Activated CD4-positive, alpha-beta T cell treated with anti-CD3 and anti-CD28 coated beads, Interleukin-2, amount 50 U/mL, for 1 hour (primary cell): ENCODE measurements at places on chromosomes 12 and 14.

- DNase-seq: no peak
Measured at GRCh38 chr14:69247676-69248440, 12.1 kb upstream of the GALNT16 start.

DNA sequence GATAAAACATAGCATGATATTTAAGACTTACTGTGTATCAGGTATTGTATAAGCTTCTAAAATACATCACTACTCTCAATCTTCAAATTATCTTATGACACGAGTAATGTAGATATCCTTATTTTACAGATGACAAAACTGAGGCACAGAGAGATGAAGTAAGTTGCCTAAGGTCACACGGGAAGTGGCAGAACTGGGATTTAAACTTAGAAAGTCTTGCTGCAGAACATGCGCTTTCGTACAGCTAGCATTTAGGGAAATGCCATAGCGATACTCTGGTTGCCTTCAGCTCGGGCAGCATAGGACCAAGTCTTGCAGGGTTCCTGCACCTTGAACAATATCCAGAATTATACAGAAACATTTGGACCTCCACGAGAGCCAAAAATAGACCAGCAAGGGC lies 162.4 kb downstream of the BRMS1L start:
- no peak for DNase-seq

- DNase-seq: no peak
Measured at GRCh38 chr12:26188641-26189040, 6.7 kb upstream of the SSPN start.

DNA sequence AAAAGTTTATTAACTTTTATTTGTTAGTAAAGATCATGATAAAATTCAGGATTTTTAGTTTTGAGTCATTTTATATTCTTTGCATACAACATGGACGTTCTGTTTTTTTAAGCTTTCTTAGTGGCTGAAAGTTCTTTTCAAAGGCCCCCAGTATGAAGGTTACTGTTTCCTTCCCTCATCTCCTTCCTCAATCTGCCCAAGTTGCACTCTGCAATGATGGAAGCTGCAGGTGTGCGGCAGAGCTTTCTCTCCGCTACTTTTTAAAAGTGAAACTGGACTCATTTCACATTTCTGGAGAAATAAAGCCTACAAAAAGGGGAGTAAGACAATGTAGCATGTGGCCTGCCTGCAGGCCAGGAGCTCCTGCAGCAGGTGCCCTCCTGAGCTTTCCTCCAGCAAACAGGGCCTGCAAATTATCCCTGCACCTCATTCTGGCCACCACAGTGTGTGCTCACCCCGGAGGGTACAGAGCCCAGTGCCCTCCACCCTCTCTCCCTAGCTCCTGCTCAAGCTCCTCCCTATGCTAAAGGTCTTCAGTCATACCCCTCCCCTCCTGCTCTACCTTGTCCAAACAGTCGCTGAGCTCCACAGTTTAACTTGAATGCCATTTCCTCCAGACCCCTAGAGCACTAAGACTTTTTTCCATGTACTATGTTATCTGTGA lies 78.9 kb downstream of the SETD3 start:
- no peak for DNase-seq

DNA sequence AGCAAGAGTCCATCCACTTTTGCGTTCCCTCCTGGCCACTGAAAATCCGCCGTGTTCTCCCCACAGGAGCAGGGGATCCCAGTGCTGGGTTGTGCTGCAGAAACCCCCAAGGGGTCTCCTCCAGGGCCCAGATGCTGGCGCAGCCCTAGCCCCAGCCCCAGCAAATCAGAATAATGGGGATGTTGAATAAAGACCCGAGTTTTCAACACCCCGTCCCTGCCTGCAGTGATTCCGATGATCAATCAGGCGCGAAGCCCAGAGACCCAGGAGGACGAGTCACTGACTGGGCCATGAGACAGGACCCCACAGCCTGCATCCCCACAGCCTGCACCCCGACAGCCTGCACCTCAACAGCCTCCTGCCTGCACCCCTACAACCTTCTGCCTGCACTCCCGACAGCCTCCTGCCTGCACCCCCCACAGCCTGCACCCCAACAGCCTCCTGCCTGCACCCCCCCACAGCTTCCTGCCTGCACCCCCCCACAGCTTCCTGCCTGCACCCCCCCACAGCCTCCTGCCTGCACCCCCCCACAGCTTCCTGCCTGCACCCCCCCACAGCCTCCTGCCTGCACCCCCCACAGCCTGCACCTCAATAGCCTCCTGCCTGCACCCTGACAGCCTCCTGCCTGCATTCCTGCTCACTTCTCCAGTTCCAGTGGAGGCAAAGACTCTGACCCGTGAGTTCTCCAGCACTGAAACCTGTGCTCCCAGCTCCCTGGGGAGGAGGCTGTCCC lies 37.2 kb downstream of the TNFAIP2 start:
- no peak for DNase-seq

GRCh38 chr14:72098210-72098609 lies 166.0 kb downstream of the RGS6 start:
- no peak for DNase-seq

DNA sequence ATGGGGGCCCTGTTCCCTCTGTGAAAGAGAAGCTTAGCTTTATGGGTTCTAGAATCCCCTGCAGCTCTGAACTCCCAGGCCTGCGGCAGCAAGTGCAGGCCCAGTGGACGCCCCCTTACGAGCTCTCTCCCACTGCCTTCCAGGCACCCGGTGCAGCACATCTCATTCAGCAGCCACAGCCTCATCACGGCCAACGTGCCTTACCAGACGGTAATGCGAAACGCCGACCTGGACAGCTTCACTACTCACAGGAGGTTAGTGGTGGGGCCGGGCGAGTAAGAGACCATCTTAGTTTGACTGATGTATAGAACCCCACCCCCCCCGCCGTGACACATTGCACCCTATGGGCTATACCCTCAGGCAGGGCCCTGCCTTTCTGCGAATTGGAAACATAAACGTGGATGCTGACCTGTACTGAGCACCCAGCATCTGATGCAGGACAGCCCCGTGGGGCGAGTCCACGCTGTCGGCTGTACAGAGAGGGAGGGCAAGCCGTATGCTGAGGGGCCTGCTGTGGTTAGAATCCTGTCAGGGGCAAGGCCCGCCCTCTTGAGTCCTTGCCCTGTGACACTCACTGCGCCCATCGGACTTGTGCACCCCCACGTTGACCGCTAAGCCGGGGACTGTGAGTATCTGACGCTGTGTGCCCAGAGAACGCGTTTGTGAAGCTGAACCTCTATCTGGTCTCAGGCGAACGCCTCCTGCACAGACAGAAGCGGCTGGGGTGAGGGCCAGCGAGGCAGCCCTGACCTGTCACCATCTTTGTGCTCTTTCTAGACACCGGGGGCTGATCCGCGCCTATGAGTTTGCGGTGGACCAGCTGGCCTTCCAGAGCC lies 71.7 kb downstream of the TESC start:
- no peak for DNase-seq

DNA sequence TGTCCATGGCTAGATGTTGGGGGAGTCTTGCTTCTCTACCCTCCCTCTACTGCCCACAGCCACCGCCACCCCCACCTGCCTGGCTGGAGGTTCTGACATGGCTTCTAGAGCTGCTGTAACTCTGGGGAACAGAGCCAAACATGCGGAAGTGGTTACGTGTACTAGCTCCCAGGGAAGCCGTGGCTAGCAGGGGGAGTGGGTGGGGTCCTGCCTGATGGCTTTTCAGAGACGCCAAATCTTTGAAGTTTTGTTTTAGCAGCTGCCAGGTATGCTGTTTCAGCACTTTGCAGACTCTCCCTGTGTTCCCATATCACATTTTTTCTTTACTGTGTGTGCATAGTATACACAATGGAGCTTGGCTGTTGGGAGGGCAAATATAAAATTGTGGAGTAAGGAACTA lies 150.3 kb downstream of the TGFB3 start:
- peak; percentile 25 for DNase-seq

DNA sequence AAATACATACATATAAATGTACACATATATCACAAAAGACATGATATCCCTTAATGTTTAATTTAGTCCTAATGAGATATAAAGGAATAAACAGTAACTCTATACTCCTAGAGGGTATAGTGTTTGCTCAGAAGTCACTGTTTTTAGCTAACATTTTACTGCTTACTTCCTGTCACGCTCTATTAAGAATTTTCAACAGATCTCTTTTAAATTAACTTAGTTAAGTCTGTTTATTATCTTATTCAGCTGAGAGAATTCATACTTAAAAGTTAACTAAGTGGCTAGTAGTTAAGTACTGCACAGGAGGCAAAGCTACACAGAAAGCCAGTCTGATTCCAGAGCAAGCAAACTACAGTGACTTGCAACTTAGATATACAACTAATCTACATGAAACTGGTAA lies 39.9 kb downstream of the GXYLT1 start:
- no peak for DNase-seq

DNA sequence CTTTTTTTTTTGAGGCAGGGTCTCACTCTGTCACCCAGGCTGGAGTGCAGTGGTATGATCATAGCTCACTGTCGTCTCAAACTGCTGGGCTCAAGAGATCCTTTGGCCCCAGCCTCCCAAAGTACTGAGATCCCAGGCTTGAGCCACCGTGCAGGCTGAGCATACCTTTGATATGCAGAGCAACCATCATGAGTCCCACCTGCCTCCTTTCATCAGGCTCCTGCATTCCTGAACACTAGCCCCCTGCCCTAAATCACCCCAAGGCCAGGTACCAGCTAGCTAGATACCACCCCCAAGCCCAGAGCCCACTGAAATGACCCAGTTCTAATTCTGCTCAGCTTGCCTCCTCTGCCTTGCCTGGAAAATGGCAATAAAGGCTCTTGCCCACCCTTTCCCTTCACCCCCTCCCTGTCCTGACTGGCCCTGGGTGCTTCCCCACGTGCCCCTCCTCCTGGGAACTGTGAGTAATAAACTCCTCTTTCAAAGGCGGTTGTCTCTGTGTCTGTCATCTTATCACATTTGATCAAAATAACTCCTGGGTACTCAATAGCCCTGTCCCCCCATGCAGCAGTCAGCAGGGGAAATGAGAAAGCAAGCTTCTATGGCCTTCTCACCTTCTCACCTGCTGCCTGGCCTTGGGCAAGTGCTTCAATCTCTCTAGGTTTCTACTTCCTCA lies 6.4 kb upstream of the BRF1 start:
- no peak for DNase-seq

DNA sequence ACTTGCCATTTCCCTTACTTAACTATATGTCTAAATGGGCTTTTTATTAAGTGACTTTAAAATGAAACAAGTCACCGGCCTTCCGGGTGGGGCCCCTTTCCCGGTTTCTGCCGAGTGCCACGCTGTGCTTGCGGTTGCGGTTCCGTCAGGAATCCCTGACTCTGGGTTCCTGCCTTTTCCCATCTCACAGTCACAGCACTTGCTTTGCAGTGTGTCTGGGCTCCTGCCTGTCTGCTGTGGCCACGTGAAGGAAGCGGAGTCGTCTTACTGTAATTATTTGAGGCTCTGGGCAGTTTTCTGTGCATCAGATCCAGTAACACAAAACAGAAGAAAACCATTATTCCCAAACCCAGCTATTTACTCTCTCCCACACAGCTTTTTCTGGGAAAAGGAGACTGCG lies 44.0 kb upstream of the FRMD6 start:
- no peak for DNase-seq

DNA sequence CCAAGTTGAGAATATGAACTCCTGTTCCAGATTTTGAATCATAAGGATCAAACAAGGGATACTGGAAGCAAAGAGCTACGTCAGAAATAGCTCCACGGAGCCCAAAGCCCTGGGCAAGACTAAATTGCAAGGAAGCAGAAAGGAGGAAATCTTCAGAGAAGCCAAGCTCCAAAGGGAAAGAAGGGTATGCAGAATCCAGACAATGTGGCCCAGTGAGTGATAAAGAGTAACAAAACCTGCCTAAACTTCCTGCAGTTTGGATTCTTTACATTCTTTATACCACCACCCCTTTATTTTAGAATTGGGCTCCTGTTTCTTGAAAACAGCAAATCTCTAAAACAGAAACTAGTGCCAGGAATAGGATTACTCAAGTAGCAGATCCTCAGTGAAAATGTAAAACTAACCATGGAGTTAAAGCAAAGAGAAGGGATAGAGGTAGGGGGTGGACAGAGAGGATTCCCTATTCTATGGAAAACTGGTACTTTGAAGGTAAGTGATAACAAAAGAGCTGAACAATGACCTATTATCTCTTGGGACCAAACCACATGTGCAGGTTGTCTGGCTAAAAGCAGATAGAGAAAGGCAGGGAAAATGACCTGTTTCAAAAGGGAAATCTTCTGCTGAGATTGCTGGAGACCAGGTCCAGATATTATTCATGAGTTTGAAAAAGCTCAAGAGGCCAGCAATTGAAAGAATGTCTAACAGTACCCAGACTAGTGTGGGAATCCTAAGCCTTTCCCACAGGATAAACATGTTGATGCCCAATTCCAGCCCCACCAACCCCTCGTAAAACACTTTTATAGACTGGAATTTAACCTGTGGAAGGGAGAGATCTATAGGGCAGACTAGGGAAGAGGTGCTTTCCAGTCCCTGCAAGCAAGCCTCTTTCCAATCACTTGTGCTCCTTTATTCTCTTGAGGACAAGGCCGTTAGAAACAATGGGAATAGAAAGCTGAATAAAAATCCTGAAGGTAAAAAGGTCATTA lies 24.5 kb downstream of the MBIP start:
- DNase-seq: no peak

DNA sequence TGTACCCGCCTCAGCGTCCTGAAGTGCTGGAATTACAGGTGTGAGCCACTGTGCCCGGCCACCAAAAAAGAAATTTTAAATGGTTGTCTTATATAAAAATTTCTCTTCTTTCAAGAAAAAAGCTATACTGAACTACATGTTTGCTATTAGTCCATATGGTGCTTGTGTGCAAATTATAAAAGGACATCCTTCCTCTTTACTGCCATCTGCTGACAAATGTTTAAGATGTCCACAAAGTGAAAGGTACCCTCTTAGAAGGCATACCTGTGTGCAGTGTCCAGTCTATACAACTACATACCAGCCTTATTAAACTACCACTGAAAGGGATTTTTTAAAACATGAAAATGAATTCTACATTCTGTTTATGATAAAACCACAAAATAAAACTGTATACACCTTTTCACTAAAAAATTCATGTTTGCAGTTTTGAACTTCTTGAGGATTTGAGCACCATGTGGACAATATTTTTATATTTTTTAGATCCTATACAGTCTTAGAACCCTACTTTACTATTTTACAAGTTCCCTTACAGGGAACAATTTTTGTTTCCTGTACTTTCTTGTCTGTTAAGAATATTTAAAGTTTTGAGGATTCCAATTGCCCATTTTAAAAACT lies 32.8 kb upstream of the TOMM20L start:
- DNase-seq: no peak

- DNase-seq: no peak
Measured at GRCh38 chr12:2609020-2609419, 185.8 kb upstream of the FKBP4 start.

DNA sequence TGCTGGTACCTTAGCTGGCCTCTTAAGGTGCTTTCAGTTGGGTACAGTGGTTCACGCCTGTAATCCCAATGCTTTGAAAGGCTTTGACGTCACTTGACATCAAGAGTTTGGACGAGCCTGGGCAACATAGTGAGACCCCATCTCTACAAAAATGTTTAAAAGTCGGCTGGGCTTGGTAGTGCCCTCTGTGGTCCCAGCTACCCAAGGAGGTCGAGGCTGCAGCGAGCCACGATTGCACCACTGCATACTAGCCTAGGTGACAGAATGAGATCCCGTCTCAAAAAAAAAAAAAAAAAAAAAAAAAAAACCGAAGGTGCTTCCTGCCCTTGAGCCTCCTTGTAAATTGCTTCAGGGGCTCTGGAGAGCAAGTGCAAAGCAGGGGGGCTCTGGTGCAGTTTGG lies 50.0 kb downstream of the ACACB start:
- no peak for DNase-seq

GRCh38 chr14:101959277-101959676 lies 5.1 kb upstream of the DYNC1H1 start:
- DNase-seq: no peak

GRCh38 chr14:102451064-102451352 lies 58.6 kb downstream of the ANKRD9 start:
- no peak for DNase-seq

- DNase-seq: no peak
Measured at GRCh38 chr12:89070603-89071002, 281.7 kb downstream of the DUSP6 start.
